Keratinocyte (primary cell): ENCODE measurements at places on chromosomes 6 and 20. TPM values are rescaled to one million over a fixed set of nuclear protein-coding genes. Genes with fewer than 3 reads are reported as not detected.

The ZC2HC1B gene
- not detected in 3 replicates for polyA plus RNA-seq

The ADGRF4 gene
- 21.4 to 41.8 TPM (median 30.2 TPM) in 3 replicates for polyA plus RNA-seq

The CFAP61 gene
- 0.15 to 0.61 TPM (median 0.25 TPM) in 3 replicates for polyA plus RNA-seq

The TRAPPC3L gene
- polyA plus RNA-seq: 0.19 to 0.31 TPM (median 0.28 TPM) in 3 replicates

The EFCAB8 gene
- polyA plus RNA-seq: 0.02 to 0.18 TPM (median 0.03 TPM) in 3 replicates

The ULBP2 gene
- 11.8 to 15.7 TPM (median 14.0 TPM) in 3 replicates for polyA plus RNA-seq

The SLC17A2 gene
- polyA plus RNA-seq: not detected in 3 replicates

The FNDC1 gene
- polyA plus RNA-seq: 0.06 TPM in 1 of 3 replicates, not detected in the others

The ZSWIM3 gene
- polyA plus RNA-seq: 2.0 to 2.7 TPM (median 2.3 TPM) in 3 replicates

The VGLL2 gene
- polyA plus RNA-seq: not detected in 3 replicates

The C6orf15 gene
- 0.08 to 0.35 TPM (median 0.30 TPM) in 3 replicates for polyA plus RNA-seq

The L3MBTL3 gene
- 13.0 to 16.6 TPM (median 13.0 TPM) in 3 replicates for polyA plus RNA-seq

The GCLC gene
- 48.9 to 110 TPM (median 73.2 TPM) in 3 replicates for polyA plus RNA-seq

The HLA-DRB5 gene
- 0.05 TPM in 1 of 3 replicates, not detected in the others for polyA plus RNA-seq

The IER3 gene
- 171 to 289 TPM (median 277 TPM) in 3 replicates for polyA plus RNA-seq

The KIF25 gene
- not detected in 3 replicates for polyA plus RNA-seq

The MUCL3 gene
- 0.05 TPM in 1 of 3 replicates, not detected in the others for polyA plus RNA-seq

The DACT2 gene
- polyA plus RNA-seq: 0.09 to 0.19 TPM (median 0.15 TPM) in 3 replicates

The MSH5 gene
- polyA plus RNA-seq: 9.4 to 14.8 TPM (median 11.4 TPM) in 3 replicates

The ZNF831 gene
- not detected in 3 replicates for polyA plus RNA-seq

The CALHM5 gene
- 0.80 to 2.9 TPM (median 0.94 TPM) in 3 replicates for polyA plus RNA-seq

The KIFC1 gene
- polyA plus RNA-seq: 5.7 to 20.0 TPM (median 17.3 TPM) in 3 replicates

The C20orf144 gene
- polyA plus RNA-seq: 0.02 to 0.03 TPM in 2 of 3 replicates, not detected in the other

The NKX2-2 gene
- not detected in 3 replicates for polyA plus RNA-seq

The CLVS2 gene
- not detected in 3 replicates for polyA plus RNA-seq

The RBPJL gene
- not detected in 3 replicates for polyA plus RNA-seq

The PGC gene
- not detected in 3 replicates for polyA plus RNA-seq
